D721Med (cell line): ENCODE measurements at places on chromosomes 2 and 18.

DNA sequence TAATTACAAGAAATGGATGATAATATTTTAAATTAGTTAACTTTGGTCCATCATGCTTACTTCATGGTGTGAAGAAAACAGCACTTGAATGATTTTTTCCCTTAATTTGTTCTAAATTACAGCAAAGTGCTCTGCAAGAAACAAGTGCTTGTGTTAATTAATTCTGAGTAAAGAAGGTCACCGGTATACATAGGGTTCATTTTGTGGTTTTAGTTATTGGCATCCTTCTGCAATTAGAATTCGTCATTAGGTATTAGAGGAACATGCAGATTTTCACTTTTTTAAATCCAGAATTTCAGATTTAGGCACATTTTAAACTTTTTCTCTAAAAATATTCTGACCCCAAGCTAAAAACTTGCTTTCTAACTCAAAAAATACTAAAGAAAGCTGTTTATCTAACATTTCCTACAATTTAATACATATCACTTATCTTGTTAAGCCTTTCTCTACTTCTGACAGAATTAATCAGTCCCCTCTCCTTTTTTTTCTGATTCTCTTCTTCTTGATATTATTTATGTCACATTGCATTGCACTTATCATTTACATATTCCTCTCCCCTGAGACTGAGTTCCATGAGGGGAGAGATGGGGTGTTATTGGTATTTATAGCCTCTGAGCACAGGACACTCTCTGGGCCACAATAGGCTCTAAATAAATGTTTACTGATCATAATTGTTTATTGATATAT, 129.2 kb downstream of the PLA2R1 start:
- DNase-seq: no peak

DNA sequence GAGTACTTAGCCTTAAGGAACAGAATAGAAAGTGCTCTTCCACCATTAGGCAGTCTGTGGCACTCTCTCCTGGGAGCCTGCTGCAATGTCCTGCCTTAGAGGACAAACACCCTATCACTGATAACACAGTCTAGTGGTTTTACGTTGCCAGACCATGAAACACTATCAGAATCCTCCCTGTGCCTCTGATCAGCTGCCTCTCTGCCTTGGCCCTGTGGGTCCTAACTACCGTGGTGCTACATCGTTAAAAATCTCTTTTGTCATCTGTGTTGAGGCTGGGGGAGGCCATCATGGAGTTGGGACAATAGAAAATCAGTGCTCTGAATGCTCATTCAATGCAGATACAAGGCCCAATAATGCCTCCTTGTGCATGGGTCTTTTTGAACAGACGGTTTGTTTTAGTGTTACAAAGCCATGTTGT, 11.9 kb upstream of the APCDD1 start:
- no peak for DNase-seq

- DNase-seq: no peak
Measured at GRCh38 chr18:74914648-74915047, 294.3 kb downstream of the PTGR3 start.

GRCh38 chr2:40428439-40428838, 23.5 kb downstream of the SLC8A1 start:
- no peak for DNase-seq

GRCh38 chr2:46009315-46009714, 287.9 kb upstream of the EPAS1 start:
- DNase-seq: no peak

GRCh38 chr2:68971591-68972231, 2.7 kb upstream of the GKN1 start:
- no peak for DNase-seq

GRCh38 chr2:146917431-146918042, 927.3 kb upstream of the ACVR2A start:
- no peak for DNase-seq

DNA sequence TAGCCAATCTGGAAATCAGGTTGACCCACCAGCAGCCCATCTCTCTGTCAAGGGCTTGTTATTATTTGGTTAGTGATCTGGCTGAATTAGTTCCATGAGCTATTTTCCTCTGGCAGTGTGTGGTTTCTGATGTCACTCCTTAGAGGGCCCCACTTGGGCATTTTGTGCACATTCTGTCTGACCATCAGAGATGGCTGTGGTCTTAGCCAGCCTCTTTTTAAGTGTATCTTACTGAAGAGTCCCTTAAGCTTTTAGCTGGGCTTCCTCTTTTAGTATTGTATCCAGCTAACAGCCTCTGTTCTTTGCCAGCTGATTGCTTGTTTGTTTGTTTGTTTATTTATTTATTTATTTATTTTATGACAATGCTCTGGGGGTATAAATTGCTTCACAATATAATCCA, 951.1 kb upstream of the CNTNAP5 start:
- DNase-seq: no peak

DNA sequence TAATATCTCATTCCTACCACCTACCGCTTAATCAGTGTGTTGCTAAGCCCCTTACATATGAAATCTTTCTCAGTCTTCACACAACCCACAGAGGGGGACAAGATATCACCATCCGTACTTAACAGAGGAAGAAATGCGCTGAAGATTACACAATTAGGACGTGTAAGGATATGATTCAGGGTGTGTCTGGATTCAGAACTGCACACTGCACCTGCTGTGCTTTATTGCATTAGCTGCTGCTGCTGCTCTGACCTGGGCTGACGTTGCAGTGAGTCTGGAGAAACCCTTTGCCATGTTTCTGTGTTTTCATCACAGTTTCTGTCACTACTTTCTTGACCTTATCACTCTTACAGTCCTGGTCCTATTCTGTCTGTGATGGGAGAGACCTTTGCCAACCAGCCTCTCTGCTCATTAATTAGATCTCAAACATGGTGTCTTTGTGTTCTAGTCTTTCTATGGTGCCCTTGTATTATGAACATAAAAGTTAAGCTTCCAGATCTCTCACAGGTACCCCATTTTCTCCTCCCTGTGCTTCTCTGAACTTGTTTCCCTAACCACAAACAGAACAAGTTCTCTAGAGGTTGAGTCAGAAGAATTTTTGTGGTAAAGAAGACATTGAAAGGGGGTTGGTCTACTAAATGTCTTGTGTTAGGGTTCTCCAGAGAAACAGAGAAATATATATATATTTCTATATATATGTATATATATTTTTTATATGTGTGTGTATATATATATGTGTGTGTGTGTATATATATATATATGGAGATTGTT, 92.9 kb upstream of the CYP1B1 start:
- DNase-seq: no peak

DNA sequence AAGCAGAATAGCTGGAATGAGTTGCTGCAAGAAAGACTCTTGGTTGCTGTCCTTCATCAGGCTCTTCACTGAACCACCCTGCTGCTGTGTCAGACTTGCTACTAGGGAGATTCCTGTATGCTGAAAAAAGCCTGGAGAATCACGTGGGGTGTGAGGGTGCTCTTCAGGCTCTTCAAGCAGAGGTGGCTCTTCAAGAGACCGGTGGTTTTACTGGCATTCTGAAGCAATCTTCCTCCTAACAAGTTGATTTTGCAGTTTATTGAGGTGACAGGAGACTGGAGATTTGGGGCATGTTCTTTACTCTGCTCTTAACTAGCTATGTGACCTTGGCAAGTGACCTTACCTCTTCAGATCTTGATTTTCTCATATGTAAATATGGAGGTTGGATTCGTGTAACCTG, 14.1 kb downstream of the TMEM178A start:
- DNase-seq: no peak

DNA sequence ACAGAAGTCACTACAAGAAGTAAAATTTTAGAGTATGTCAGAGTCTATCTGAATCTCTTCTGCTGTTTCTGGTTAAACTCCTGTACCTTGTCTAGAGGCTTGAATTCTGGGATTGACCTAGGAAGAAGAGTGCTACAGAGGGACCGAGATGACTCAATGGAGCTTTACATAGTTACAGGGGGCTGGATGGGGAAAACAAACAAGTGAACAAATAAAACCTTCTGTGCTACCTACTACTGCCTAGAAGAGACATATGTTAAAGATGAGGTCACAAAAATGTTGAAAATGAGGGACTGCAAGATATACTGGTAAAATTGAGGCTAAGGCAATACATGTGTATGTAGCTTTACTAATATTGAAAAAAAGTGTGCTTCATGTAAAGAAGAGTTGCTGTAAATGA, 265.4 kb upstream of the TFPI start:
- DNase-seq: no peak

- DNase-seq: no peak
Measured at GRCh38 chr2:190847504-190848081, 33.0 kb upstream of the GLS start.

- DNase-seq: no peak
Measured at GRCh38 chr2:159262226-159262625, 24.3 kb downstream of the WDSUB1 start.
